ENCODE measurements at places on chromosomes 1 and 21.

DNA sequence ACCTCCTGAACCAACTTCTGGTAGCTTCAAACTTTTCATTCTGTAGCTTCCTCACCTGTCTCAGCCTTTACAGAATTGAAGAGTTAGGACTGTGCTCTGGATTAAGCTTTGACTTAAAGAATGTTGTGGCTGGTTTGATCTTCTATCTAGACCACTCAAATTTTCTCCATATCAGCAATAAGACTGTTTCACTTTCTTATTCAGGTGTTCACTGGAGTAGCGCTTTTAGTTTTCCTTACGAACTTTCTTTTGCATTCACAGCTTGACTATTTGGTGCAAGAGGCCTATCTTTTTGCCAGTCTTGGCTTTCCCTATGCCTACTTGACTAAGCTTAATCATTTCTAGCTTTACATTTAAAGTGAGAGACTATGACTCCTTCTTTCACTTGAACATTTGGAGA, 31.5 kb downstream of the FGGY start:
- DNase-seq: no peak

GRCh38 chr1:208054485-208054884, 143.6 kb upstream of the CD34 start:
- no peak for DNase-seq

DNA sequence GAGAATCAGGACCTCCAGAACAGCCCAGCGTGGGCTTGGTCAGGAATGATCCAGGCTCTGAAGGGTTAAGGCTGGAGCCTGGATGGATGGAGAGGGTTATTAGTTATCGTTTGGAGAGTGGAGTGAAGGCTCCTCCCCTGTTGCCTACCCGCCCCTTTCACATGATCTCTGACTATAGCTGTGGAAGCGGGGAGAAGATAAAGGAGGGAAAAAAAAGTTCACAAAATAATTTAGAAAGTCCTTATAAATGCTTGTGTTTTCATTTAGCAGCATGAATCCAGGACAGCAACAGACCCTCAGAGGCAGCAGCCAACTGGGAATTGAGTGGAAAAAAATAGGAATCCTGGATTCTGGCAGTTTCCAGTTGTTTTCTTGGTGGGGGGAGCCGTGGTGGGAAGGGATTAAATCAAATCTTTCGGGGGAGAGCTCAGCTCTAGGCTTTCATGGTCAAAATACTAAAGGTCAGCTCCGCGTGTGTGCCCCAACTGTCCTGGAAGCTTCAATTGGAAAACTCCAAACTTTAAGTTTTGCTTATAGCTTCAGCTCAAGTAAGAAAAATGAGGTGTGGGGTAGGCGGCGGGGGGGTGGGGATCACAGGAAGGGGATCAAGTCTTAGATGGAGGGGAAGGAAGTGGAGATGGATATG, 595 bp upstream of the DDR2 start:
- no peak for DNase-seq

GRCh38 chr21:30880914-30881313, 466 bp downstream of the KRTAP11-1 start:
- no peak for DNase-seq

DNA sequence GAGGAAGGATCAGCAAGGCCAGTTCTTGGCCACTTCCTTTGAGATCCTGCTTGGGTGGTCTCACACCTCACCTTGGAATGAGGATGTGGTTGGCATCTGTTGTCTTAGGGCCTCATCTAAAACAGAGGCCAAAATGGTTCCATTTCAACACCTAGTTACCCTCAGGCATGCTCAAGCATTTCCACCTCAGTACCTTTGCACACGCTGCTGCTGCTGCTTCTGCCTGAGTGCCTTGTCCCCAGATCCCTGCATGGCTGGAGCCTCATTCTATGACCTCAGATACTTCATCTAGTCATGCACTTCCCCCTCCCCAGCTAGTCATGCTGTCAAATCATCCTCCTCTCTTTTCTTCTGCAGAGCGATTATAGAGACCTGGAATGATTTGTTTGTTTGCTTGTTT, 86.8 kb downstream of the ACTL8 start:
- no peak for DNase-seq

DNA sequence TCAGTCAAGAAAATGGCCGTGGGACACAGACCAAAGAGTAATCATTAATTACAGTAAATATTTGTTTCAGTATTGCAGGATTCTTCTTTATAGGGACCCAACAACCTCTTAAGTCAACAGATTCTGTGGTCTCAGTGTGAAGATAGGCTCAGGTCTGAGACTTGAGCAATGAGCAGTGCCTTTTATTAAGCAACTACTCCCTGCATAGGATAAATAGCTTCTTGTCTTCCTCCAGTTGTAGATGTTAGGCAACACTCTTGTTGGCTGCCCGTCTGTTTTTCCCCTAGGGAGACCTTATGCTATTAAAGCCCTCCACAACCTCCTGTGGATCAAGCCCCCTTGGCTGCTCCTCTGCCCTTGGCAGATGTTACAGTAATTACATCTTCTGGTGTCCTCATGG, 1.8 kb upstream of the OMA1 start:
- DNase-seq: no peak

- no peak for DNase-seq
Measured at GRCh38 chr1:203271018-203271743, 34.1 kb upstream of the BTG2 start.

GRCh38 chr1:28447679-28448078, 58.2 kb upstream of the RCC1 start:
- no peak for DNase-seq

- no peak for DNase-seq
Measured at GRCh38 chr1:201359031-201359872, 18.2 kb downstream of the TNNT2 start.

GRCh38 chr1:48831120-48831978, 54.7 kb upstream of the BEND5 start:
- DNase-seq: no peak

DNA sequence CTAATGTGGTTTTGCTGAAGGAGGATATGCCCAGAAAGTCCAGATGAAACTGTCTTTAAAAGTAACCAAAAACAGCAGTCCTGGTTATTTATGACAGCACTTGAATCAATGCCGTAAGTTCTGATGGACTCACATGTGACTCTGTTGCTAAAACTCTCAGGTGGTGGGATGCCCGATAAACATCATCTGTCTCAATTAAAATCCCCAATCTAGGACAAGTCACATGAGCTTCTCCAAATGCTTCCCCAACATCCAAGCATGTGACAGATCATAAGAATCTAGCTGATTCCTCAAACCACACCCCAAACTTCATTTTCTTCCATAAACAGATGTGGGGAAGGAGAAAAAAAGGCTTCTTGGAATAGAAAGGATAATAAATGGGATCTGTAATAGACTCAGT, 786 bp upstream of the CTSK start:
- no peak for DNase-seq

DNA sequence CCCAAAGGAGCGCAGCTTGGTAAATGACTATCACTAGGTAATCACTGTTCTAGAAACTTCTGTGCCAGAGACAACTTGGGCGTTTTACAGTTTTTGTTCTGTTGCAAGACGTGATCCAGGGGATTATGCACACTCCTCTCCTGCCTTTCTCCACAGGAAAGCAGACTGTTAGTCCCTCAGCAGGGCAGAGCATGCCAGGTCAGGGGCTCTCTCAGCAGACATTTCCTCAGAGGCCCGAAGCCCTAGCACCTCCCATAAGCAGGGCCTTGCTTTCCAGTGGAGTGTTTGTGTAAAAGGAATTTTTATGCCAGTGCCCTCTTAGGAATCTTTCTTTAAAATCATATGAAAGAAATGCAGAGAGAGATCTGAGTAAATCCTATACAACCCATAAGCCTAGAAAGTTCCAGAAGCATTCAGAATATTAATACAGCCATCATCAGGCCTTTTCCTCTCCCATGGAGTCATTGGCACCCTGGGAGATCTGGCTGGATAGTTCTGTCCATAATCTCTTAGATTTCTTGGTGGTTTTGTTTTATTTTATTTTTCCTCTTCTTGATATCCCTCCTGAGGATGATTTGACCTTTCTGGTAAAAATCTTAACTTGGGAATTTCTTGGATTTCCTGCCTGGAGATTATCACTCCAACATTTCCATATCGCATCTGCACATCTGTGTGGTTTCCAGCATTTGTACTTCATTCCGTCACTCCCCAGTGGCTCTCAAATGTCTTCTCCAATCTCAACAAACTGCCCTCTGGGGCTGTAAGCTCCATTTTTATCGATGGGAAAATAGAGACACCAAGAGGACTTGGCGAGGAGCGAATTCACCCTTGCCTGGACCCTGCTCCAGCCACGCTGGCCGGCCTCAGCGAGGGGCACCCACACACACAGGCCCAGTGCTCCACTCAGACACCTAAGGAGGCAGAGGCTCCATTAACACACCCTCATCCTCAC, 116.1 kb downstream of the PSMG1 start:
- DNase-seq: no peak

- no peak for DNase-seq
Measured at GRCh38 chr1:60390593-60391282, 317.2 kb upstream of the C1orf87 start.

GRCh38 chr1:91406773-91407389, 2.2 kb upstream of the HFM1 start:
- DNase-seq: no peak

DNA sequence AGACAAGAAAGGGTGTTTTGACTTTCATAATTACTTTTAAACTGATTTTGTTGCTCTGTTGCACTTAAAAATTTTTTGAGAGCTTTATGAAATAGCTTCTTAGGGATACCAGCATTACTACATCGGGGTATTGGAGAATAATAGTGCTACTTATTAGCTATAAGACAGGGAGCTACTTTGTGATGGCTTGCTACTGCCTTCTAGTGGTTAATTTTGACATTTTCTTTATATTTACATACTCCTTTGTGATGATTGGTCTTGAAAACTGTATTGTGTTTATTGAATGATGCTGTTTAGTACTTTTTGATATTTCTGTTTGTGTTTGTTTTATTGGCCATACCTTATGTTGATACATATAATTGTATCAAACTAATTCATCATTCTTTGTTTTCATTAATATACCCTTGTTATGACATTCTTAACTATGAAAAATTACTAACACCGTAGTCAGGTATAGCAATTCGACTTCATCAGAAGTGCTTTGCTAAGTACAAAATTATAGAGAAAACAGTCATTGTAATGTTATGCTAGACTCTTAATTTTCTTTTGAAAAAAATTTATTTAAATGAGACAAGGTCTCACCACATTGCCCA, 85.5 kb downstream of the CLIC4 start:
- no peak for DNase-seq

GRCh38 chr1:185311589-185312225, 5.3 kb downstream of the IVNS1ABP start:
- no peak for DNase-seq

DNA sequence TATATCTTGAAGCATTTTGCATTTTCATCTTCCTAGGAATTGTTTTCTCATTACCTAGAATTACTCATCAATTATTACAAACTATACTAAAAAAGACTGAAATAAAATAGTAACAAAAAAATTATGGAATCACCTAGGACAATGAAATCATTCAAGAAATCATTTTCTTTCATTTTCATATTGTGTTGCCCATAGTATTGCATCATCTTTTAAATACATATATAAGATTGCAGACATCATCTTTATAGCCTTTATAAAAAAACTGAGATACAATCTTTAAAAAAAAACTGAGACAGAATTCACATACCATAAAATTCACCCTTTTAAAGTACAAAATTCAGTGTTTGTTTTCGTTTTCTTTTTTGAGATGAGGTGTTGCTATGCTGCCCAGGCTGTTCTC, 29.6 kb downstream of the GDAP2 start:
- no peak for DNase-seq

GRCh38 chr1:10082785-10083479, 50.2 kb downstream of the UBE4B start:
- DNase-seq: no peak

GRCh38 chr1:153615406-153615805, 719 bp downstream of the S100A14 start:
- DNase-seq: no peak

GRCh38 chr21:38937844-38938243, 132.1 kb downstream of the ETS2 start:
- no peak for DNase-seq

- DNase-seq: no peak
Measured at GRCh38 chr1:245054507-245055270, 100.1 kb upstream of the KIF26B start.

GRCh38 chr1:54604051-54604450, 19.3 kb downstream of the FAM151A start:
- no peak for DNase-seq

- DNase-seq: no peak
Measured at GRCh38 chr1:1997576-1997975, 6.0 kb downstream of the CFAP74 start.

GRCh38 chr1:153532181-153532580, 3.6 kb downstream of the S100A6 start:
- DNase-seq: no peak

GRCh38 chr1:116908266-116908665, 1.4 kb upstream of the PTGFRN start:
- no peak for DNase-seq

GRCh38 chr1:11918799-11919519, 7.3 kb downstream of the KIAA2013 start:
- no peak for DNase-seq

DNA sequence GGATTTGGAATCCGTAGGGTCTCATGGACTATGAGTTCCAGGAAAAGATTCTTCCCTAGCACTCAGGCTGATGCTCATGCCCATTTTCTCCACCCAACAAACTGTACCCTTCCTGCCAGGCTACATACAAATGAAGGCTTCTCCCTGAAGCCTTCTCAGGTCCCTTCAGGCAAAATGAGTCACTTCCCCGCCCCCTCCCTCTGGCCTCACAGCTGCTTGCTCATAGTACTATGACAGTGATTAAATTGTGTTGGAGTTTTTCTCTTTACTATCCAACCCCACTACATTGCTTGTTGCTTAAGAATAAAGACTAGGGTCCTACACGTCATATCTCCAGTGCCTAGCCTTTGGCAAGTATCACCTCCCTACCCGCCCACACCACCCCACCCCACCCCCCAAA, 207.6 kb upstream of the NFIA start:
- no peak for DNase-seq

- no peak for DNase-seq
Measured at GRCh38 chr1:108190001-108190634, 10.0 kb downstream of the SLC25A24 start.

DNA sequence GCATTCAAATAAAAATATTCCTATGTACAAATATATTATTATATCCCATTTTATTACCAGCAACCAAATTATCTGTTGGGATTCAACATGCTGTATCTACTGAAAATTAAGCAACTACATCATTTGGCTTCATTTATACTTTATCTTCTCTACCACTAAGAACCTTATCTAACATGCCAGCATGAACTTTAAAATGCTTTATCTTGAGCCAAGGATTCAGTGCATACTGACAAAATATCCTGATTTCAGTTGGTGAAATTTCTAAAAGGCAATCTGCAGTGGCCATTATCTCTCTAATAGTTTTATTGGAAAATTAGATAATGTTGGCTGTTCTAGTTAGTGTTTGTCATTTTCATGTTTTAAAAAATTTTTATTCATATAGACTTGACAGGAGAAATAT, 1149.9 kb downstream of the KCNT2 start:
- no peak for DNase-seq

GRCh38 chr21:14526199-14526598, 19.9 kb downstream of the SAMSN1 start:
- no peak for DNase-seq

- DNase-seq: no peak
Measured at GRCh38 chr21:42061986-42062235, 9.2 kb upstream of the UMODL1 start.
